Stimulated activated CD4-positive, alpha-beta T cell treated with anti-CD3 and anti-CD28 coated beads, Interleukin-1b, Interleukin-23, amount 100 ng/mL, for 4 hours (primary cell): ENCODE measurements at places on chromosomes 12 and 14.

GRCh38 chr12:66640691-66641460, 38.0 kb downstream of the GRIP1 start:
- DNase-seq, result no peak

GRCh38 chr12:105773471-105773870, 365.3 kb downstream of the NUAK1 start:
- no peak for DNase-seq

GRCh38 chr14:71511152-71511551, 421.1 kb upstream of the RGS6 start:
- no peak for DNase-seq

DNA sequence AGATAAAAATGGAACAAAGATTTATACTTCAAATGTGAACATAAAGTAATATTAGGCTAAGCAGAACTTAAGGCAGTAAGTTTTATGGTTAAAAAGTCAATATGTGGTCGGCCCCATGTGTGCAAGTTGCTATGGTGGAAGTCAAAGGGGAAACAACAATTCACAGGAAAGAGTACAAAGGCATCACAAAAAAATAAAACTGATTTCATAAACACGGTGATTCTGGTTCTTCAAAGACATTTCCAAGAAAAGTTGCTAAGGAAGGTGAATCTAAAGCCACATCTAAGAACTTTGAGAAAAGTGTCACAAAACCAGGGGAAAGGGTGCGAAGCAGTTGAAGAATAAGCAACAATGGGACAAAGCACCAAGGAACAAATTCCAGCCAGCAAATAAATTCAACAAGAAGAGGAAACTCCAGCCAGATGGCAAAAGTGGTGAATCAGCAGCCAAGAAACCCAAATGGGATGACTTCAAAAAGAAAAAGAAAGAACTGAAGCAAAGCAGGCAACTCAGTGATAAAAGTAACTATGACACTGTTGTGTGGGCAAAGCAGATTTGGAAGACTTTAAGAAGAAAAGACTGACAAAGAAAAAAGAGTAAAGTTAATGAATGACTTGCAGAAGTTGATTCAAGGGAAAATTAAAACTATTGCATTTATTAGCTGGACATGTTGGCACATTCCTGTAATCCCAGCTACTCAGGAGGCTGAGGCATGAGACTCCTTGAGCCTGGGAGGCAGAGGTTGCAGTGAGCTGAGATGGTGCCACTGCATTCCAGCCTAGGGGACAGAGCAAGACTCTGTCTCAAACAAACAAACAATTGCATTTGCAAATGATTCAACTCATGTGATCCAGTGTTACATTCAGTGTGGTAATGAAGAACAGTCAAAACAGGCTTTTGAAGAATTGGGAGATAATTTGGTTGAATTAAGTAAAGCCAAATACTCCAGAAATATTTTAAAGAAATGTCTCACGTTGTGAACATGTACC, 19.5 kb downstream of the PTGDR start:
- no peak for DNase-seq

- no peak for DNase-seq
Measured at GRCh38 chr12:104662908-104663307, 206.2 kb downstream of the CHST11 start.

DNA sequence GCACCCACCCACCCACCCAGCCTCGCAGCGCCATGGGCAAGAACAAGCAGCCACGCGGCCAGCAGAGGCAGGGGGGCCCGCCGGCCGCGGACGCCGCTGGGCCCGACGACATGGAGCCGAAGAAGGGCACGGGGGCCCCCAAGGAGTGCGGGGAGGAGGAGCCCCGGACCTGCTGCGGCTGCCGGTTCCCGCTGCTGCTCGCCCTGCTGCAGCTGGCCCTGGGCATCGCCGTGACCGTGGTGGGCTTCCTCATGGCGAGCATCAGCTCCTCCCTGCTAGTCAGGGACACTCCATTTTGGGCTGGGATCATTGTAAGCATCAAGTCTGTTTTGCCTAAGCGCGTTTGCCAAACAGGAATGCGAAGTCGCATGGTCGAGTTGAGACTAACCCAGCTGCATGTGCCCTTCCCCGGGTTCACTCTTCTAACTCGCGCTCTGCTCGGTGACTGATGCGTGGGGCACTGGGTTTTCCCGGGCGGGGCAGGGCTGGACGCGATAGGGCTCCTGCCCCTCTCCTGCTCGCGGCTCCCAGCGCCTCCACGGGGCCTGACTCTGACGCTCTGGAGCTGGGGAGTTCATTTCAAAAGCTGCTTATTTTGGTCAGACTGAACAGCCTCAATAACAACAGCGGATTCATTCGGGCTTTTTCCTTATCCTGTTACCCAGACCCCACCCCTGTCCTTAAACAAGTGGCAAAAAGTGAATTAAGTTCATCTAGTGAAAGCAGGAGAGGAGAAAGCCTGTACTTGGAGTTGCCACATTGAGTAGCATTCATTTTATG, 458 bp downstream of the SSPN start:
- DNase-seq, result no peak

- no peak for DNase-seq
Measured at GRCh38 chr14:101151226-101151926, 247.9 kb upstream of the RTL1 start.

DNA sequence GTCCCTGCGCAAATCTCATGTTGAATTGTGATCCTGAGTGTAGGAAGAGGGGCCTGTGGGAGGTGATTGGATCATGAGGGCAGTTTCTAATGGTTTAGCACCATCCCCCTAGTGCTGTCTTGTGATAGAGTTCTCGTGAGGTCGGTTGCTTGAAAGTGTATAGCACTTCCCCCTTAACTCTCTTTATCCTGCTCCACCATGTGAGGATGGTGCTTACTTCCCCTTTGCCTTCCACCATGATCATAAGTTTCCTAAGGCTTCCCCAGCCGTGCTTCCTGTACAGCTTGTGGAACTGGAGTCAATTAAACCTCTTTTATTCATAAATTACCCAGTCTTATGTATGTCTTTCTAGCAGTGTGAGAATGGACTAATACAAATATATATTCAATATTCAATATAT, 303.7 kb upstream of the SEL1L start:
- DNase-seq, result no peak

DNA sequence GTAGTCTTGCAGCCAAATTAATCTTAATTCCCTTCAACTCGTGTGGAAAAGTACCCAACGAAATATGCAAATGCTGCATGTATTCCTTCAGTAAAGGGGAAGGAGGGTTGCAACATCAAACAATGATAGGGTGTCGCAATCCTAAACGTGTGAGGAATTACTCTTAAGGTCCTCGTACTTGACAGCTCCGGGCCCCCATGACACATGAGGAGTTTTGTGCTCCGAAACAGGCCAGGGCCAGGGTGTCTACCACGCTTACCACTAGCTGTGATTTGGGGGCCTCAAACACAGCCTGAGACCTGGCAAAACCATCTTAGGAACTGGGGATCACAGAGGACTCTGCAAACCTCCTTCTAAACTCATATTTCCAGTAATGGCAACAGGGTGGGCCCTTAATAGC, 20.4 kb downstream of the FOS start:
- no peak for DNase-seq

GRCh38 chr14:87457720-87458119, 535.3 kb downstream of the GALC start:
- no peak for DNase-seq

GRCh38 chr14:74882103-74882920, 596 bp downstream of the DLST start:
- DNase-seq, result peak; percentile 20

DNA sequence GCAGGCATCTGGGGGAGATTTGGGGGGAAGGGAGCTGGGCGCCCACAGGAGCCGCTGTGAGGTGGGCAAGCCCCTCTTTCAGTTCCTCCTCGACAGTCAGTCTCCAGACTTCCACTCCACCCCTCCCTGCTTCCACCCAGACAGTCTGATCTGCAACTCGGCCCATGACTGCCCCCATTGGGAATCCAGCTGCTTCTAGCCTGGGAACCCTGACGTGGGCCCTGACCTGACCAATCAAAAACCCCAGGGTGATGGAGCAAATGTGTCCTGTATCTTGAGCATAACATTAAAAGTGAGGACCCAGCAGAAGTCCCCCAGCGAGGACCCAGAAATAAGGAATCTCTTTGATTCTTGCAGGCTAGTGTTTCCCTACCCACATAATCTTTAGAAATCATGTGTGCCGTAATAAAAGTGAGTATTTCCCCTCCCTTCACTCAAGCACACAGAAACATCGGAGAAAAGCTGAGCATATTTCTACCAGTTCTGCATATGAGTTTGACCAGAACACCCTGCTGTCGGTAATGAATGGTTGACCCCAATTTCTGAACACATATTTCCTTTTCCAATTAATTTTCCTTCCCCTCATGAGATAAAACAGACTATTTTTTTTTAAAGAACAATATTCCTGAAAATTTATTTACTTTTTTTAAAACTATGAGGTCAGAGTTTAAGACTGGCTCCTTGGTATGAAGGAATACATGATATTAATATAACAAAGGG, 6.4 kb downstream of the SSH1 start:
- no peak for DNase-seq

DNA sequence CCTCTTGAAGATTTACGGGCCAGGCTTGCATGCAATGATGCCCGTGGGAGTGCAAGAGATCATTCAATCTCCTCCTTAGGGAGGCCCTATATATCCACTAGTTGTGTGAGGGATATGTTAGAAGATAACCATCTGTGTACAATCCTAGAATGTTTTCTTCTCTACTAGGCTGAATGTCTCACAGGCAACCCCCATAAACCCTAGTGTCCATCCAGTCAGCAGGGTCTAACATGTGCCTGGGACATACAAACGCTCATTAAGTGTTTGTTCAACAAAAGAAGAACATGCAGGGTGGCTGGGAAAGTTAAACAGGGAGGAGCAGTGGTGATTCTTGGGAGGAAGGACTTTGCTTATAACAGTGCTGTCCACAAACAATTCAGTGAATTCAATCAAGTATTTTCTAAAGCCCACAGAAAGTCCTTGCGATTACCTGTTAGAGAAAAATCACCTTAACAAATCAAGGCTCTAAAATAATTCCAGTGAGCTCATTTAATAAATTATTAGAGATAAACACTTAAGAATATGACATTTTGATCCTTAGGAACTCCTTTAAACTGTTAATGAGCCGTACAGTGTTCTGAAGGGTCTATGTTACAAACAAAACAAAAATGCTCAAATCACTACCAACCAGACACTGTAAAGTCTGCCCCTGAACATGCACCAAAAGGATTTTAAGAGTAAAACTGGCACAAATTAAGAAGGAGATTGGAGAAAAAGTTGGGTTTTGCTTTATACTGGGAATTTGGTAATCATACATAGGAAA, 96.6 kb upstream of the FERMT2 start:
- DNase-seq, result no peak

GRCh38 chr12:7411343-7411742, 32.6 kb downstream of the CD163L1 start:
- DNase-seq, result no peak

DNA sequence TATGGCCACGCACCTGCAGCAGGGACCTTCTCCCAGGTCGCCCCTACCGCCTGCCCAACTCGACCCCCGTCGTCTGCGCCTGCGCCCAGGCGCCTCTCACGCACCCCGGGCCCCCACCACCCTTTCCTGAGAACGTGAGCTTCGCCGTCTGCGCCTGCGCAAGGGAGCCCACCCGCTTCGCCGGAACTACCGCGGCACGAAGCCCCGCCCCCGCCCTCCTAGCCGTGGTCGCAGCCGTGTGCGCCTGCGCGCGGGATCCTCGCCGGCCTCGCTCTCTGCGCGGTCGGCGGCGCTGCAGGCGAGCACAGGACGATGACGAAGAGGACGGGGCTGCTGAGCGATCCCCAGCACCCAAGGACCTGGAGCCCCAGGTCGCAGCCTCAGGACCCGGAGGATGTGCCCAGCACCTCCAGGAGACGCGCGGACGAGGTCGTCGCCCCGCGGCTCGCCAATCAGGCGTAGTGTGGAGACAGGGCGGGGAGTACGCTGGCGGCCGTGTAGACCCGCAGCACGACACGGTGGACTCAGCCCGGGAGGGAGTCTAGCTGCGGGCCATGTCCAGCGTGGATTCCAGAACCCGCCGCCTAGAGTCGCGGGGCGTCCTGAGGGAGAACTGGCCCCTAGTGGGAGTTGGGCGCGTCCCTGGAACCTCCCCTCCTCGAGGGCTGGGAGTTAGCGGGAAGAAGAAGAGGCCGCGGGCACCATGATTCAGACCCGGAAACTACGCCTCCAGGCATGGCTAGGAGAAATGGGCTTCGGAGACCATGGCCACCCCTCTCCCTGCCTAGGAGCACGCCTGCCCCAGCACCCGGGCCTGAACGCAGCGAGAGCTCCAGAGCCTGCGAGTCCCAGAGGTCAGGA, 1120.8 kb upstream of the TMEM132C start:
- peak; percentile 79 for DNase-seq

DNA sequence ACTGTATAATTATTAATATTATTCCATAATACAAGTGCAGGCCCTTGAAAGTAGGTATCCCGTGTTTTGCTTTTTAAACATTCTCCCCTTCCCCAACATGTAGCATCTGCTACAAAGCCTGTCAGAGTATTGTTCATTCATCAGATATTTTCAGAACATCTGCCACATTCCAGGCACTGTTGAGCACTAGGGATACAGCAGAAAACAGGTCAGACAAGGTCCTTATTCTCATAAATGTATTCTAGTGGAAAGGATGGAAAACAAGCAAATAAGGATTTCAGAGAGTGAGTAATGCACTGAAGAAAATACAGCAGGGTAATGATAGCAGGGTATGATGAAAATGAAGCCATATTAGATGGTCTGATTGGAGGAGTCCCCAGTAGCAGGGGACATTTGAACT, 3.8 kb downstream of the ERP29 start:
- no peak for DNase-seq

DNA sequence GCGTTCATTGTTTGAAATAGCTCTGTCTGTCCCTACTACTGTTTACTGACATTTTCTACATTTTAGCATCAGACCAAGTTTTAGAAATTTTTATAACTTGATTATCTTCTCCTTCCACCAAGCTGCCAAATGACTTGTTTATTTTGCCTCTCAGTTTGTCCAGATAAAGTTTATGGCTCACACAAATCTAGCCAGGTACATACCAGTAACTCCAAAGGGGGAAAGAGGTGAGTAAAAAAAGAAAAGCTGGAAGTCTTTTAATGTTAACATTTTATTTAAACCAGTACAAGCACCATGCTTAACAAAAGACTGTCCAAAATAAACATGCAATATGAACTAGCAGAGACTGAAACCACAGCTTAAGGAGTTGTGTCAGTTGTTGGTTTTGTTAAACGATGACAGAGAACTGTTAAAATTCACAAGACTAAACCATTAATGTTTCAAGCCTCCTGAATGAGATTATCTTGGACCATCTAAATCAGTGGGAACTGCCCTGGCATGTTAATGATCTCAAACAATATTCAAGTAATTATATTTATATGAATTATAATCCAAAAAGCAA, 14.5 kb downstream of the GMFB start:
- DNase-seq, result no peak
